ENCODE measurements at places on chromosomes 11 and 22.
A peak's percentile ranks its signal among the peaks of the same experiment; 100 is the strongest.

DNA sequence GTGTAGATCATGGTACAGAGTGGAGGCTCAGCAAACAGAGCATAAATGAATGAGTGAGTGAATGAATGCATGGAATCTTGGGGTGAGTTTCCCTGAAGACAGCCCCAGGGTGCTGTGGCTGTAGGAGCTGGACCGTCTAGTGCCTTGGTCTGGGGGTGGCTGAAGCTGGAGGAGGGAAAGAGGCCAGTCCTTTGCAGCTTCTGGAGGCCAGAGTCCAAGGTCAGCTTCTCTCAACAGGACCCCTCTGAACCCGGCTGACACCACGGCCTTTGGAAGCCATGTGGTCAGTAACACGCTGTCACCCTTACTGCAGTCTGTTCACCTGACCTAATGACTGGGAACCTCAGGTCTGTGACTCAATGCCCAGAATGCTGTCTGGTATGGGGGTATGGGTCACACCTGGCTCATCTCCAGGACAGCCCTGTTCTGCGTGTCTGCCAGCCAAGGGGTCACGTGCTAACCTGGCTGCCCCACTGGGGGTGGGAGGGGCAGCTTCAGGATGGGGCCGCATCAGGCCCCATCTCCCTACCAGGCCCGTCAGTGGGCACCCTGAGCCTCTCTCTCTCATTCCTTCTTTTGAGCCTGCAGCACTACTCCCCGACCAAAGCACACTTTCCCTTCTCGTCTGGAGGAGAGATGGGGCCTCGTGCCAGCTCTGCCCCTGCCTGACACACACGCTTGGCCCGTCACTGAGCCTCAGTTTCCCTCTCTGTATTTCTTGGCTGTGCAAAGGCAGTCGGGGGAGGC, 24.1 kb upstream of the CHKA start:
- DNase-seq, result peak; percentile 41

GRCh38 chr11:86688398-86689179, 16.2 kb upstream of the ME3 start:
- no peak for DNase-seq

- DNase-seq, result no peak
Observed at GRCh38 chr11:102216433-102217075, 100.7 kb upstream of the BIRC3 start.

- no peak for DNase-seq
Observed at GRCh38 chr22:29635734-29636357, 32.4 kb downstream of the NF2 start.

All from RWPE2 (cell line).